ENCODE measurements at places on chromosomes 16 and 17.

DNA sequence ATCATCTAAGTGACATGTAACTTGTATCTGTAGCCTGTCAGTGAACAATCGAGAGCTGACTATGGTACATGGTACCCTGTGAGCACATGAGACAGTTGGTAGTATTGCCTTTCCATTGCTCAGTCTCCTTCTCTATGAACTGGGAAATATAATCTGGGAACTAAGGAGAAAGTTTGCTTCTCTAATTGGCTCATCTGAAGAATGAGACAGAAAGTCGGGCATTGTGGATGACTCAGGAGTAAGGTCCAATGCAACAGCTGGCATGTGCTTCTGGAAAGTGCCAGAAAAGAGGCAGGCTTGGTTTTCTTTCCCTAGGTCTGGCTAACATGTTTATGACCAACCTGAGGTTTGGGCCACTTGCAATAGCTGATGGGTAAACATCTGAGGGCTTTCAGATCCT, 51.9 kb downstream of the ZZEF1 start:
- DNase-seq: no peak

DNA sequence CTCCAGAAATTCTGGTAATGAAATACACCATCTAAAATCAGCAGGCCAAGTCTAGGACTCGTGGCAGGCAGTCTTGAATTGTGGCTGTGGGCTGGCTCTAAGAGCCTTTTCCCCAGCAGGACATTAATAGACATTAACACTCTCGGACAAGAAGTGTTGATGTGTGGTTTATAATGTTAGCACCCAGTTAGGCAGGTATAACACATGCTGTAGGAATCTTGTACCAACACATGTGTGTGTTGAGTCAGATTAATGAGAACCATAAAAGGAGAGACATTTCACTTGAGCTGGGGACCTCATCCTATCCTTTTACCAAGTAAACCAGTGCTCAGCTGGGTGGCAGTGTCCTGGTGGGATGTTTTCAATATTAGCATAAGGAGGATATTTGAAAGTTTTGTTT, 264.5 kb downstream of the FTO start:
- no peak for DNase-seq

DNA sequence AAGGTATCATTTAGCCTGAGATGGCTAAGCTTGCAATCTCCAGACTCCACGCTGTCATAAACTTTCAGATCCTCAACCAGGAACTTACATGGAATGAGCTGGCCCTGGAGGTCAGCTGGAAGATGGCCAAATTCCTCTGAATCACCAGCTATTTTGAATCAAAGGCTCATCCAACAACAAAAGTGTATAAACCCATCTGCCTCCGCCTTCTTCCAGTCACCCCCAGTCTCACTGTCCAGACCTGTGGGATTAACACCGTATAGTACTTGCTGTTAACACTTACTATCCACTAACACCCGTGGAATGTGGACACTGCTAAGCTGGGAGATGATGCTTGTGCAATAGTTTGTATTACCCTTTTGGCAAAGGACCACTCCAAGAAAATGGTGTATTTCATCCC, 1.9 kb upstream of the LCMT1 start:
- DNase-seq: no peak

- DNase-seq: no peak
Observed at GRCh38 chr17:71337938-71338337, 782.9 kb upstream of the SOX9 start.

DNA sequence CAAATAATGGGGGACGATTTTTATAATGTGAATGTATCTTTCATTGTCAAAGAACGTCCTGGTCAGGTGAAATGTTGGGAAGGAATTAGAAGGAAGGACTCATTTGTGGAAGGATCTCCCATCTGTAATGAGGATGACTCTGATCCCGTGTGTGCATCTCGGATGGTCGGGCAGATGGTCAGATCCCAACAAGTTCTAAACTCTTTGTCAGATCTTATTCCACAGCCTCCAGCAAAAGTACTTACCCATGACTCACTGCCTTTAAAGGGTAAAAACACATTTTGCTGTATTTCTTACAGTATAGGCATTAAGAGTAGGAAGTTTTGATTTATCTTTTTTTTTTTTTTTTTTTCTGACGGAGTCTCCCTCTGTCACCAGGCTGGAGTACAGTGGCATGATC, 539 bp upstream of the KRTAP4-8 start:
- no peak for DNase-seq

DNA sequence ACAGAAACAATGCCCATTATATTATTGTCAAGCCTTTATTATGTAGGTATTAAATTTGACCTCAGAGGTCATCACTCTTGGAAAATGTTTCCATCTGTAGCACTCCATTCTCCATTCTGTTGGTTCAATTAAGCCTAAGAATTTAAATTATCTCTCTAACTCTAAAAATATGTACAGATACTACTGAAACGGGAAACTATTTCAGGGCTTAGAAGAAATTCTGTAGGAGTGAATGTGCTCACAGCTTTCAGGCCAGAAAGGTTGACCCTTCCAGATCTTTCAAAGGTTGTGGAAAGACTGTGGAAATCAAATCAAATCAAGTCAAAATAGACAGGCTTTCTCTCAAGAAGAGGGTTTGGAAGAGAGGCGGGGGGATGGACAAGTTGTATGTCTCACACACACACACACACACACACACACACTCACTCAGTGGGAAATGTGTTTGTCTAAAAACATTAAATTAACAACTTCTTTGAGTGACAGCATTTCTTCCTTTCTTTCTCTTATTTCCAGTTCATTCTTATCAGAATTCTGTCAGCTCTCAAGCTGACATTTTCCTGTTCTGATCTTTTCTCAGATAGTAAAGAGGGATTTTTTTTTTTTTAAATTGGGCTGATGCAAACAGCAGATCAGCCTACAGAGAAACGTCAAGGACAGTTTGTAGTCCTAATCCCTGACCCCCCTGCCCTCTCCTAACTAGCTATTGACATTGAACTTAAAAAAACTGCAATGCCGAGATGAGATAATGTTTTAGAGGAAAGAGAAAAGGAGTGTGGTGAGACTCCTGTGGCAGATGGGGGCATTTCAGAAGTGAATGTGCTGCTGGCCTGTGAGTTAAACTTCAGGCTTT, 139.0 kb upstream of the ZFHX3 start:
- no peak for DNase-seq

DNA sequence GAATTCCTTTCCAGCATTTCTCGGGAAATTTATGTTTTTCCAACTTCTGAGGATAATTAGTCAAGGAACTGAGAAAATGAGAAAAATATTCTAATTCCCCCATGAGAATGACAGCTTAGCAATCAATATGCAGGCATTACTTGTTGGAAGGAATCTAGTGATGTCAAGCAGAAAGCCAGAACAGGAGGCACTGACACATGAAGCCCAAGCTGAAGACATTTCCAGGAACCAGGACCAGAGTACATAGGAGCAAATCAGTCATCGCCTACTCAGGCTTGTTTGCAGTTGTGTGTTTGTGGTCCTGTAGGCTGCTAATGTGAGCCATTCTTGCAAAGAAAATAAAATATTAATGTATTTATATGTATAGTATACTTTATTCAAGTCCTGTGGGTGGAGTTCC, 89.7 kb downstream of the SALL1 start:
- no peak for DNase-seq

All from T follicular helper cell (primary cell).